ENCODE measurements at places on chromosomes 12 and 14.

DNA sequence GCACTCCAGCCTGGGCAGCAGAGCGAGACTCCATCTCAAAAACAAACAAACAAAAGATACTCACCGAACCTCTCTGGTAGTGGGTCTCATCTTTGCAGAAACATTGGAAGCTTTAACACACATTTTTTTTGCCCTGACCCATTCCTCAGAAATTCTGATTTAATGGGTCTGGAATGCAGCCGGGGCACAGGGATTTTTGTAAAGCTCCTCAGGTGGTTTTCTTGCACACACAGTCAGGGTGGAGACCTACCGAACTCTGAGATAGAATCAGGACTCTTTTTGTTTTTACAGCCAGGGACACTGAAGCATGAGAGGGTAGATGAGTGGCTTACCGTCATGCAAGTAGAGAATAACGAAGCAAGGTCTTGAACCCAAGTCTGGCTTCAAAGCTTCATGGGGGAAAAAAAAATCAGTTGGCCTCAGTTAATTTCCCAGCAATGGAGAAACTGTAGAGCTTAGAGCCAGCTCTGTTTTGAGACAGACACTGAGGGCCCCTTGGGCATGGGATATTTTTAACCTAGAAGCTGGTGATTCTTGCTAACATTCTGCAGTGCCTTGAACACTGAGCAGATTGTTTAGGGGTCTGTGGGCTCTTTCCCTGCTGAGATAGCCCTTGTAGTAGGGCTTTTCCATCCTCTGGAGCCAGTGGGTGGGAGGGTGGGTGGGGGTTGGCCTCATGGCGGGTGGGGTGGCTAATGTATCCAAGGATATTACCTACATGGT is 4.8 kb downstream of the RNU4-2 start:
- no peak for DNase-seq

DNA sequence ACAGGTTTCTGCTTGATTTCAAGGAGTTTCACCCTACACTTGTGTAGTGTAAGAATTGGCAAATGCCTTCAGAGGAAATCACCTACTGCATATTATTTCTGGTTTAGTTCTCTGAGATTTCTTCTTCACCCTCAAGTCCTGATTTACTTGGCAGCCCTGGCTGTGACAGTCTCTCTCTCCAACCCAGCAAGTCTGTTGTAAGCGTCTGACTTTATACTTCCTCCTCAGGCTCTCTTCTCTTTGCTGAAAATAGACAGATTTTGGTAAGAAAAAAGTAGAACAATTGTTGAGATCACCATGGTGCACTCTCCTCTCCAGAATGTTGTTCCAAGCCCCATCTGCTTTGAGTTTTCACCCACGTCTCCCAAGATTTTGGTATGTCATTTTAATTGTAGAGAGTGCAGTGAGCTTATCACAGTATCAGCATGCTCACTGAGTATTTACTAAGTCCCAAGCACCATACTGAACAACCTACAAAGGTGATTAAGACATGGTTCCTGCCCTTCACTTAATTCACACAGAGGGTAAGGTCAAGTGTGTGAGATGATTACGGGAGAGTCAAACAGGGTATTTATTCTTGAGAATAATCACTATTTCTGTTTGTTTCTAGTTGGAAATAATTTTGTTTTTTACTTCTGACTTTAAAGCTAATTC is 148.7 kb downstream of the MDGA2 start:
- no peak for DNase-seq

GRCh38 chr14:95064256-95064655 is 93.1 kb downstream of the DICER1 start:
- no peak for DNase-seq

GRCh38 chr12:26226629-26227360 is 31.4 kb downstream of the SSPN start:
- peak; percentile 16 for DNase-seq

DNA sequence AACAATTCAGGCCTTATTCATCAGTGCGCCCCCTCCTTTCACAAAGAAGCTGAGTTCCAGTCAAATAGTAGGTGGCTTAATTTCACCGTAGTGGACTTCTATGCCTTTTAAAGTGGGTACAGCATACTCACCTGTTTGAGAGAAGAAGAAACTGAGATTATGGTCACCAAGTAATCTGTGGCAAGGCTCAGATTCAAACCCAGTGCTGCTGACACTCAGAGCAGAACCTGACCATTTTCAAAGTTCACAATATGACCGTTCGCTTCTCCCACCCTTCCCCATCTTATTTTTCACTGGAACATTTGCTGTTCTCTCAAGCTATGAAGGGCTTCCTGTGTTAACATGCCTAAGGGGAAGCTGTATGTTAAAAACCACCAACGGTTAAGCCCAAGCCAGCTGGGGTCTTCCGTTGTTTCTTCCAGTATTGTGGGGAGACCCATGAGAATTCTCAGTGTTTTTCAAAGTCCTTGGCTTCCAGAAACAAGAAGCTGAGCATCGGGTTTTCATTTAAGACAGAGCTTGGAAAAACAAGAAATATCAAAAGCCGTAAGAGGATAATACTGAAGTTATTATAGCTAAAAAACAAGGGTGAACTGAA is 6.1 kb upstream of the PSMA6 start:
- no peak for DNase-seq

GRCh38 chr14:101175731-101176534 is 272.4 kb upstream of the RTL1 start:
- DNase-seq = no peak

DNA sequence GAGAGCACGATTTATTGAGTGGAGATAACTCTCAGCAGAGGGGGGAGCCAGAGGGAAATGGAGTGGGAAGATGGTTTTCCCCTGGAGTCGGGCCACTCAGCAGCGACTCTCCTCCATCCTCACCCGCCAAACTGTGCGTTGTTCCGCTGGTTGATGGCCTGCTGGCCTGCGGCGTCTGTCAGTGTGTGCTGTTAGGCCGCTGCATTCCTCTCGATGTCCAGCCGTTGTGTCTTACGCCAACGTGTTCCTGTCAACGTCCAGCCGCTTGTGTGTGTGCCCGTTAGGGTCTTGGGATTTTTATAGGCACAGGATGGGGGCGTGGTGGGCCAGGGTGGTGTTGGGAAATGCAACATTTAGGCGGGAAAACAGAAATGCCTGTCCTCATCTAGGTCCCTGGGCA is 69.2 kb downstream of the PTPRQ start:
- no peak for DNase-seq

- no peak for DNase-seq
Measured at GRCh38 chr14:61631045-61631687, 64.1 kb upstream of the HIF1A start.

- DNase-seq = no peak
Measured at GRCh38 chr14:31966896-31967668, 110.0 kb upstream of the ARHGAP5 start.

DNA sequence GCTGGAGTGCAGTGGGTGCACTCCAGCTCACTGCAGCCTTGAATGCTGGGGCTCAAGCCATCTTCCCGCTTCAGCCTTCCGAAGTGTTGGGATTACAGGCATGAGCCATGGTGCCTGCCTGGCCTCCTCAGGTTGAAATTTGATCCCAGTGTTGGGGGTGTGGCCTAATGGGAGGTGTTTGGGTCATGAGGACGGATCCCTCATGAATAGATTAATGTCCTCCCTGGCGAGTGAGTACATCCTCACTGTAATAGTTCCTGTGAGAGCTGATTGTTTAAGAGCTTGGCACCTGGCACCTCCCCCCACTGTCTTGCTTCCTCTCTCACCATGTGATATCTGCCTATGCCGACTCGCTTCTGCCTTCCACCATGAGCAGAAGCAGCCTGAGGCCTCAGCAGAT is 84.7 kb downstream of the TSPAN9 start:
- no peak for DNase-seq
